ENCODE measurements at places on chromosomes 5 and 9. TPM values are rescaled to one million over a fixed set of nuclear protein-coding genes. Genes with fewer than 3 reads are reported as not detected.

DNA sequence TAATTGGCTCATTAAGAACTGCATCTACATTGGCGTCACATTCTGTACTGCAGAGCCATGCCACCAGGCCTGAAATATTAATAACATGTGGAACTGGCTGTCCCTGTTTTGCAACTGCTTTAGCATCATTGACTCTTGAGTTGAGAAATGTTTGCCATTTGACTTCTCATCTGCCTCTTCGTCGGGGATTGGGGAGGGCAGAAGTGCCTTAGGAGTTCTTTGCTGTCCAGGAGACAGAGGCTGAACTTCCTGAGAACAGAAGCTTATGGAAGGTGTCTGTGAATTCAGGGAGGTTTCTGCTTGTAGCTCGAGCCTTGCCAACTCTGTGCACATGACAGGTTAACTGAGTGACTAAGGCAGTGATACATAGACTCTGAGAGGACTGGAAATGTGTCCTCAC, 265.0 kb downstream of the KIF4B start:
- DNase-seq = no peak

- DNase-seq = no peak
Observed at GRCh38 chr5:173498286-173498685, 118.2 kb downstream of the BOD1 start.

DNA sequence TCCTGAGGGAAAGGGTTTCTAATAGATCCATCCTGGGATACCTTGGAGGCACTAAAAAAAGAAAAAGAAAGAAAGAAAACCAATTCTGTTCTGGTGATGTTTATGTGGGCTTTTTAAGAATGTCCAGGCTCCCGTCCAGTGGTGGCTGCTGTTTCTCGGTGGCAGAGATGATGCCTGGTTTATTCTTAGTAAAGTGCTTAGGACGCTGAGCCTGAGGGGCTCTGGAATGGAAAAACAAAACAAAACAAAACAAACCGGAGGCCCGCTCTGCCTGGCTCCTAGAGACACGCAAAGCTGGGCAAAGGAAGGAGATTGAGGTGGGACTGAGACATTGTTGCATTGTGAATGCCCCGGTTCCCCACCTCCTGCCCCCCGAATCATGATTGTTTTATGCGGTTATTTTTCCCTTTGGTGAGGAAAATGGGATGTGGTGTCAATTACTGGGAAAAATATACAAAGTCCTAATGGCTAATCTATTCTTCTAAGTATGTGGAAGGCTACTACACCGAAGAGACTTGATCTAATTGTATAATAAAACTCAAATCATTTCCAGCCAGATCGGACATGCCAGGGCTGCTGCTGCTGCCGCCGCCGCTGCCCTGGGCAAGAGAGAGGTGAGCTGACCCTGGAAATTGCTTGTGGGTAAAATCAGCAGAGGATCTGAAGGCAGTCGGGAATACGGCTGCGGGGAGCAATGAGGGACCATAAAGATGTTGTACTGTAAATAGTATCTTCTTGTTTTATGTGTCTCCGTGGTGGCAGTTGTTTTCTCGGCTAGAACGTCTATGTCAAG, 644.9 kb downstream of the CCDC171 start:
- DNase-seq = no peak

DNA sequence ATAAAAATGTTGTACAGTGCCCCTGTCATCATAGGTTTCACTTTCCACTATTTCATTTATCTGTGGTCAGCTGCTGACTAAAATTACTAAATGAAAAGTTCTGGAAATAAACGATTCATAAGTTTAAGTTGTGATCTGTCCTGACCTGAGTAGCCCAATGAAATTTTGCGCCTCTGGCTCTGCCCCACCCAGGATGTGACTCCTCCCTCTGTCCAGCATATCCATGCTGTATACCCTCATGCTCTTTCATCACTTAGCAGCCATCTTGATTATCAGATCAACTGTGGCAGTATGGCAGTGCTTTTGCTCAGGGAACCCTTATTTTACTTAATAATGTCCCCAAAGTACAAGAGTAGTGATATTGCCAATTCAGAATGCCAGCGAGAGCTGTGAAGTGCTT, 97.3 kb downstream of the STARD4 start:
- DNase-seq = no peak

Gene RASEF
- 0.07 TPM for total RNA-seq

- no peak for DNase-seq
Observed at GRCh38 chr5:112867411-112867810, 6.3 kb downstream of the SRP19 start.

Gene PDLIM4
- 115 TPM for total RNA-seq

All from foreskin keratinocyte (primary cell).